ENCODE measurements at places on chromosomes 4 and X.

DNA sequence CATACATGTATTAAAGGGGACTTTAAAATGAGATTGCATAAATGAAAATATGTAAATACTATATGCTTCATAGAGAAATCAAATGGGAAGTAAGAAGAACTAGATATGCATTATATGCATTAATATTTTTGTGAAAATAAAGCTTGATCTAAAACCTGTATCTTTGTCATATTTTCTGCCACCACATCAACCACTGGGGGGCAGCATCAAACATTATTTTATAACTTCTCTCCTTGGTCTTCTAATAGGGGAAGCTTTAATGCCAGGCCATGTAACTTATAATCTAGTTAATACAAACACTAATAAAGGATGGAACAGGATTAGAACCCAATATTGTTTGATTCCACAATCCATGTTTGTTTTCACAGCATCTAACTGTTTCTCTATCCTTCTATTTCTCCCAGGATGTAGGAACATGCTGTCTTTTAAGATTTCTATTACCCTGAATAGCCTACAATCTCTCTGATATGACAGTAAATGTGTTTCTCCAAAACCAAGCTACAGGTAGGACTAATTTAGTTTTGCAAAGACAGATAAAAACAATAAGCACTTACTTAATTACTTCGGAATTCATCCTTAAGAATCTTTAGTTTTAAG lies 10.0 kb downstream of the QRFPR start:
- DNase-seq = peak; percentile 36

- no peak for DNase-seq
Measured at GRCh38 chr4:128527351-128527750, 239.7 kb upstream of the PGRMC2 start.

DNA sequence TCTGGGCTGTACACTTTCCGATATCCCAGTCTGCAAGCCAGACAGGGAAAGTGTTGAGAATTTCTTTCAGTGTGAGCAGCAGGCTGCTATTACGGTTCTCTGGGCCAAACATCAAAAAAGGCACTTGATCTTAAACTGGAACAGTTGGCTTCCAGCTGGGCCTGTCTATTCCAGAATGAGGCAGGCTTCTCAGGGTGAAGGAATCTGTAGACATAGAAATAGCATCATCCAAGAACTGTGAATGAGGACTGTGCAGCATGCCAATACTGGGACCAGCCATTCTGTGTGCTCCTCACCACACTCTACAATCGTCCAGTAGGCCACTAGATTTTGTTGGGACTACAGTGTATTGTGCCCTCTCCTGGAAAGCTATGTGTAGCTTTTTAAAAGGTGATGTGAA lies 31.1 kb downstream of the ART3 start:
- DNase-seq = no peak

GRCh38 chr4:99091216-99091575 lies 2.6 kb upstream of the ADH5 start:
- no peak for DNase-seq

DNA sequence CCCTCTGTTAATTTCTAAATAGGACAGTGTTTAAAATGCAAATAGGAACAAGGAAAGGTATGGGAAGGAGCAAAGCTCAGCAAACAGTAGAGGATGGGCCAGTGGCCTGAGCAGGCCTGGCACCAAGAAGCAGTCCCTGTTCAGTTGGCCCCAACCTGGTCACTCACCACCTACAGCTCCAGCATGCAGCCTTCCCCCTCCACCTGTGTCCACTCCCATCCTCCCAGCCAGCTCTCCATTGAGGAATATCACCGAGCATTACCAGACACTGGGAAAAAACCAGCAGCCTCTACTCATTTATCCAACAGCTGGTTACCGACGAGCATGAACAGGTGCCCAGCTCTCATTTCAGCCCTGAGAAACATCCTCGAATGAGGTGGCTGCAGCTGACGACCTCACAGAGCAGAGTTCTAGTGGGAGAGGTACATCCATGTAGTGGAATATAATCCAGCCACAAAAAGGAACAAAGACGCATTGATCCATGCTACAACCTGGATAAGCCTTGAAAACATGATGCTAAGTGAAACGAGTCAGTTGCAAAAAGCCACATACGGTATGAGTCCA lies 25.6 kb downstream of the CD99L2 start:
- DNase-seq = no peak
